HS-5 (cell line): ENCODE measurements at places on chromosomes 5 and 9.

GRCh38 chr5:13956471-13956870 lies 12.0 kb upstream of the DNAH5 start:
- DNase-seq: no peak

DNA sequence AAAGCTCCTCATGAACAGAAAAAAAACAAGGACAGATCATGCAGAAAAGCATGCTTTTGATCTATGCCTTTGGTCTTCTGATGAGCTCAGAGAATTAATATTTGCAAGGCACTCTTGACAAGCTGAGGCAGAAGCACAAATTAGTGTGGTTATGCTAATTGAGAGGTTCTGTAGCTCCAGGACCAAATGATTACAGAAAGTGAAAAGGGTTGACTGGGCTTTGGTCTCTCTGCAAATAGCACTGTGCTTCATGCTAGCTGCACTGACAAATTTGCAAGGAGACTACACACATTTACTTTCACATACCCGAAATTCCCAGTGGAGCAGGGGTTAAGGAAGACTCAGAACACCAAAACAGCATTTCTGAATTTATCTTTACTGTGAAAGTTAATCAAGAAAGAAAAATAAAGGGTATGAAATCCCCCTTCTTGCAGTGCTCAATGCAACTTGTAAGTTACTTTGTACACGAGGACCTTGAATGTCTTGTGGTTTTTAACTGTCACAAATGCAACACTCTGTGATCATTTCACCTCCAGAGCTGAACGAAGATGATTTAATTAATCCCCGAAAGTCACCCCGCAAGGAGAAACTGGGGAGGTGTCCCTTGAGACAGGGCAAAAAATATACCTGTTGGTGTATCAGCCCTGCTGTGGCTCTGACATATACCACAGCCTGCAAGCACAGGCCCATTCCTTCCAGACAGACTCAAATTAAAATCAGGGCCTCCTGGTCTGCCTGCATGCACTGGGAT lies 11.9 kb downstream of the RAPGEF1 start:
- DNase-seq: no peak

GRCh38 chr5:91474201-91474600 lies 91.1 kb upstream of the ARRDC3 start:
- no peak for DNase-seq

DNA sequence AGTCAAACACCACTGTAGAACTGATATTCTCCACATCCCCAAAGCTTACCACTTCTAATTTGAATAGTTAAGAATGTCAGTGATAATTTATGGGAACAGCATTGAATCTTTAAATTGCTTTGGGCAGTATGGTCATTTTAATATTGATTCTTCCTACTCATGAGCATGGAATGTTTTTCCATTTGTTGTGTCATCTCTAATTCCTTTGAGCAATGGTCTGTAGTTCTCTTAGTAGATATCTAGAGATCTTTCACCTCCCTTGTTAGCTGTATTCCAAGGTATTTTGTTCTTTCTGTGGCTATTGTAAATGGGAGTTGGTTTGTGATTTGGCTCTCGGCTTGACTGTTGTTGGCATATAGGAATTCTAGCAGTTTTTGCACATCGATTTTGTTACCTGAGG lies 1341.8 kb upstream of the CDH9 start:
- no peak for DNase-seq

DNA sequence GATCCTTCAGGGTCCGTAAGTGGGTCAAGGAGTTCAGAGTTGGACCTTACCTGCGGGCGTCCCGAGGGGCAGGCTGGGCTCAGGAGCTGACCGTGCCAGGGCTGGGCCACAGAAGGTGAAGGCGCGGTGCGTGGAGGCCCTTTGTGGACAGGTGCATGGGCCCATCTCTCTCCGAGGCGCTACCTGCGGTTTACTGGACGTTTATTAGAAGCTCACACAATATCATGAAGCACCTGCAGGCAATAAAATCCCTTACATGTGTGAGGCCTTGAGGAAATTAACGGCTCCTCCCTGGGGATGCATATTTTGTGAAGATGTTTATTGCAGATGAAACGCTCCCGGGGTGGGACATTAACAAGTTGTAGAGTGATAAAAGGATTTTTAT lies 79.8 kb upstream of the LMX1B start:
- no peak for DNase-seq

- no peak for DNase-seq
These were observed 126.5 kb upstream of the CDH18 start for GRCh38 chr5:20114526-20114925.

- DNase-seq: no peak
These were observed 16.8 kb upstream of the ANGPTL2 start for GRCh38 chr9:127139071-127139731.

GRCh38 chr9:124429530-124429867 lies 14.3 kb upstream of the PSMB7 start:
- no peak for DNase-seq

DNA sequence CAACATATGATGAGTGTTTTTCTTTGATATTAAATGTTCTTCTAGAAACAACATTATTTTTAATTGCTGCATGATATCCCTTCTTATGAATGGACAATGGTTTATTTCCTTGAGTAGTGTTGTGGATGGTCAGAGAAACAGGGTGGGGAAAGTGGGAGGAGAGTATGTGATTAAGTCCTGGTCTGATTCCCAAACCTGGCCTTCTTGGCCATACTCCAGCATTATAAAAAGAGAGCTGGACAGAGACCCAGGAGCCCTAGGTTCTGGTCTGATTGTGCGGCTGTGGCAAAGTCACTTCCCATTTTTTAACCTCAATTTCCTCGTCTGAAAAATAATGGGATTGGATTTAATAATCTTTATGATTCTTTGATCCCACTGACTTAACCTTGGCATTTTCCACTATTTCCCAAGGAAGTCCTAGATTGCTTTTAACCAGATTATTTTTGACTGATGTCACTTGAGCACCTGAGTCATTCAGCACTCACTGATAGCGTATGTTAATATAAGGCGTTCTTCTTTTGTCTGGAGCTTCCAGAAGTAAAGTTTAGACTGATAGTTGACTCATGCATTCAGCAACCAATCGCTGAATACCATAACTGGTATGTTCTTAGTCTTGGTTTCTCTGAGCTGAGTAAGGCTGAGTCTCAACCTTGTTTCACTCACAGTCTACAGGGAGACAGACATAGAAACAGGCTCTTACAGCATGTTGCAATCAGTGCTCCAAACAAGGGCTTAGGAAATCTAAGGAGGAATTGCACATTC lies 26.2 kb downstream of the OSMR start:
- peak; percentile 100 for DNase-seq

DNA sequence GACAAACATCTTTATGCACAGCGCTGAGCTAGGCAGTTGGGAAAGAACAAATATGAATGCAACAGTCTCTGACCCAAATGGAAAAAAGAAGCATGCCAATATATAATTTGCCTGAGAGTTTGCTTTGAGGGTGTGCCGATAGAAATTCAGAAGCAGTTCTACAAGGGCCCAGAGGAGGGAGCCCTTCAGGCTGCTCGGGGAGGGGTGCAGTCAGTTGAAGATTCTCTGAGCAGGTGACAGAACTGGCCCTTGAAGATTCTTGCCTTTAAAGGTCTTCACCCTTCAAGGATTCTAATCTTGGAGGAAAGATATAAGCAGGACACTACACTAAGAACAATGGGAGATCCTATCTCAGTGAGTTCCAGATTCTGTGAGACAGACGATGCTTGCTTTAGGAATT lies 3.7 kb upstream of the PAPPA start:
- DNase-seq: no peak

DNA sequence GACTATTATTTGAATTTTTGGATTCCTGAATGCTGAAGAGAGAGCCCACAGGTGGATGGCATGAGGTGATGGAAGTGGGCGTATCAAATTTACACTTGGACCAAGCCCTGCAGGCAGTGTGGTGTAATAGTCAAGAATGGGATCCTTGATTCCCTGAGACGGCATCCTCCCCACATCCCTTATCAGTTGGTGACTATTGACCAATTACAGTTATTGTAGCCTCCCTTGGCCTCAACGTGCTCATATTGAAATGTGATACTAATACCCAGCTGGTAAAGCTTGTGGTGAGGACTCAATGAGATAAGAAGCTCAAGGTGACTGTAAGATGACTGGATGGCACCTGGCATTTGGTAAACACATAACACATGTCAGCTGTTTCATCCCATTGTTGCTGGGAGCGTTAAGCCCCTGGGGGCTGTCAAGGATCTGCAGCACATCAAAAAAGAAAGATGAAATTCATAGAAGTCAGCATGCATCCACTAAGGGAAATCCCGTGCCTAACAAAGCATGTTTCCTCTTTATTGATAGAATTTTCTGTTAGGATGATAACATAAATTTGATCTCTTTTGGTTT lies 65.6 kb upstream of the IRX2 start:
- no peak for DNase-seq

DNA sequence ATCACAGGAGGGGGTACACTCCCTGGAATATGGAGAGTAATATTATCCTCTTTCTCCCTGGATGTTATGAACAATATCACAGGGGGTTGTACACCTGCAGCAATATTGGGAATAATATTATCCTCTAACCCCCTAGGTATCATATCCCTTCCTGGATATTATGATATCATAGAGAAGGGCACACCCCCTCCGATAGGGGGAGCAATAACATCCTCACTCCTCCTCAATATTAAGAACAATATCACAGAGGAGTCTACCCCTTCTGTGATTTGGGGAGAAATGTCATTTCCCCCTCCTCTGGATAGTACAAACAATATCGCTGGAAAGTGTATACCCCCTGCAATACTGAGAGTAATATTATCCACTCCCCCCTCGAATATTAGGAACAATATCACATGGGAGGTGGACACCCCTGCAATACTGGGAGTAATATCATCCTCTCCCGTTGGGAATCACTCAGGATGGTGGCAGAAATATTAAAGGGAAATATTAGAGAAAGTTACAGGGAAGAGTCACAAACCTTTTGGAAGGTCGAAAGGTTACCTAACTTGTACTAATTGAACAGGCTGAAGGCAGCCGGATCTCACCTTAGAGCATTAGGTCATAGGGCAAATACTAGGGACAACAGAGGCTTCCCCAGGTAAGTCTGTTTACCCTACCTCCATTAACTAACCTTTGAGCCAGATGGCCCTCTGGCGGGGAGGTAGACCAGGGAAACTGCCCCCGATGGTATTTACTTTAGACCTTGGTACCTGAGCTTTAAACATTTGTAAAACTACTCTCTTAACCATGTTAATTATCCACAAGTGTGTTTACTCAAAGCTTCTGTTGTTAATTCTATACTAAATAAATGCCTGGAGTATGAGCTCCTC lies 57.5 kb upstream of the FREM1 start:
- DNase-seq: no peak

DNA sequence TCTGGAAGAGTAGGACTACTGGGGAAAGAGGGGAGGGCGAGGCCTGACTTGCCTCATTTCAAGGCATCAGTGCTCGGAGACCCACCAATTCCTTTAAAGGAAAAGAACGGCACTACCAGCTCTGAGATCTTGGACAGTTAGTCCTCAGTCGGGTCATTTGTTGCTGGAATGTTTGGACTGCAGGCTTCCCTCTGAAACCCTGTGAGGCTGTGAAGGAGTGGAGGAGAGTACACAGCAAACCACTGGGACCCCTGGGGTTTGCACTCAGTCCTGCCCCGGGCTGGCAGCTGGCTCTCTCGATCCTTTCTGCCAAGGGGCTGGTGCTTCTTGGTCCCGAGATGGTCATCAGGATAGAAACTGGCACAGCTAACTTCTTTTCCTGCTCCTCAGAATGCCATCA lies 194.5 kb downstream of the TRIO start:
- DNase-seq: no peak

DNA sequence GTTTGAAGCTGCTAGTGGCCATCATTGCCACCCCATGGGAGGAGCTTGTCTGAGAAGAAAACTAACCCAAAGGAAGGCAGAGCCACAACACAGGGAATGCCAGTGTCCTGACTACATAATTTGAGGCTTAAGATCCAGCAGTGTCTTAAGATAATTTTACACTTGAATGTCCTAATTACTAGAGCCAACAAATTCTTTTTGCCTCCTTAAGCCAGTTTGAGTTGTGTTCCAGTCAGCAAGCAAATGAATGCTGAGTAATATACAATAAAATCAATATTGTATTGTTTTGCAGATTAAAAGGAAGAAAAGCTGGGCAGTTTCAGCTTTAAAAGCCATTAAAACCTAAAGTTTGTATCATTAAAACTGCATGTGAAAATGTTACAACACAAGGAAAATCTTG lies 13.9 kb downstream of the HTR4 start:
- DNase-seq: no peak

DNA sequence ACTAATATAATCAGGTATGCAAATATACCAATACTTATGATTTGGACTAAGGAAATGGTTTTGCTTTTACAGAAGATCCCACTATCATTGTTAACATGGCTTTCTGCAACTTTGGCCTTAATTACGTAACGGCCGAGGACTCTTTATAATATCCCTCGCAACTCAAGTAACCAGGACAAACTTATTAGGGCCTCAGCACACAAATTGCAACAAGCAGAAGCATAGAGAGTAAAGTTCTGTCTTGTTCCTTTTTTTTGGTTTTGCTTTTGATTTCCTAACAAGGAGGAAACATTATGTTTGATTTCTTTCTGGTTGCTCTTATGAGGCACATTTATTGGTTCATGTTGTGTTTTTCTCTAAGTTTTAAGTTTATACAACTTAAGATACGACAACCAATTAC lies 60.4 kb downstream of the RORB start:
- DNase-seq: no peak

DNA sequence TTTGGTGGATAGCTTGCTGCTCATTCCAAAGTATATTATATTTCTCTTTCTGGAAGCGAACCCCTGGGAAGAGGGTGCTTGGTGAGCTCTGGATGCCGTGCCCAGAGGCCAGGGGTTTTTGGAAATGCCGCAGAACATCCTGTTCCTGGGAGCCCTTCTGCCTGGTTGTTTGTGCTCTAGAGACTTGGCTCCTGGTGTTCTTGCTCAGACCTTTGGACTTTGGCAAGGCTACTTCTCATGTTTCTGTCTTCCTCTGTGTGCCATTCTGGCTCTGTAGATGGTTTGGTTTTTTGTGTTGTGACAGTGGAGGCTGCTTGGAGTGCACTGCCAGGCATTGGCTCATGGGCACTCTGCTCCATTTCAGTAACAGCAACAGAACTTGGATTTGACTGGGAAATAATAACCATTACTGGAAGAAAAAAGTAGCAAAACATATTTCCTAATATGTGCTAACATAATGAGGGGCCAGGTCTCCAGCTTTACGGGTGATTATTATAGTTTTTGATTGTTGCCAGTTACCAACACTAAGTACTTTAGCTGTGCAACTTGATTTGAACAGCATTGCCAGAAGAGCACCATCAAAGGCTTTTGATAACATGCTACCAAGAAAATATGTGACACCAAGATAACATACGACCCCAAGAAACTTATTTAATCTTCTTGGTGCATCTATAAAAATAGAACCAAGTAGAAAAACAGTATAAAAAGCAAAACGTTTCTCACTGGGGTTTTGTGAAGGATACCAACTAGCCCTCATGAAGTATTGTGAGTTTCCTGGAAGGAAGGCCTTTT lies 94.2 kb downstream of the PCSK1 start:
- no peak for DNase-seq

GRCh38 chr5:99076723-99077640 lies 148.2 kb upstream of the CHD1 start:
- no peak for DNase-seq
